RCC 7860 (cell line): ENCODE measurements at places on chromosomes 5 and 9.

DNA sequence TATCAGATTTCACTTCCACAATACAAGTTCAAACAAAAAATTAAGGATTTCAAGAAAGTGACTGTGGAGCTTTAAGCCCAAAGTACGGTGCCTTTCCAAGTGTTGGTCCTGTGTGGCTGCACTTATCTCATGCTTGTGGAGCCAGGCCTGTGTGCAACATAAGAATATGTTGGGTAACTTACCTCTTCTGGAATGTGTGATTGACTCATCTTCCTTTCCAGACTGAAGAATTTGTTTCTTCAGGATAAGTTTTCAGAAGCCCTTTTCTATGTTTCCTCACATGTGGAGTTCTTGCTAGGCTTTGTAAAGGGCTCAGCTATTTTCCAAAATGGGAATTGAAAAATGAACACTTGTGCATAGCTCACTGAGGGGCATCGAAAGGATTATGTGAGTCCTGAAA is 485.1 kb upstream of the PAPPA start:
- peak; percentile 81 for DNase-seq

DNA sequence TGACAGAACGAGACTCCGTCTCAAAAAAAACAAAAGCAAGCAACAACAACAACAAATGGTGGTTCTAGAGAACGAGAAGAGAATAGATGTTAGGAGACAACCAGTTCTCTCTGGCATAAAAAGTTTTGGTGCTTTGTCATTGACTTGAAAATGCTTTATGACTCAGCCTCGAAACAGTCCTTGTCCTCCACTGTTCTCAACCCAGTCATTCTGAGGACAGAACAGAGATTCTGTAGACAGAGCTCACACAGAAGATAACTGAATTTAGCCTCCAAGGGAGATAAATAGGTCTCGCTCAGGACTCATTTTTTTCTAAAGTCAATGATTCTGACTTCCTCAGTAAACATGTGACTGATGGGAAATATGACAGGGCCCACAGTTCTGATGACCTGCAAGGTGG is 76.0 kb upstream of the FSTL4 start:
- no peak for DNase-seq

DNA sequence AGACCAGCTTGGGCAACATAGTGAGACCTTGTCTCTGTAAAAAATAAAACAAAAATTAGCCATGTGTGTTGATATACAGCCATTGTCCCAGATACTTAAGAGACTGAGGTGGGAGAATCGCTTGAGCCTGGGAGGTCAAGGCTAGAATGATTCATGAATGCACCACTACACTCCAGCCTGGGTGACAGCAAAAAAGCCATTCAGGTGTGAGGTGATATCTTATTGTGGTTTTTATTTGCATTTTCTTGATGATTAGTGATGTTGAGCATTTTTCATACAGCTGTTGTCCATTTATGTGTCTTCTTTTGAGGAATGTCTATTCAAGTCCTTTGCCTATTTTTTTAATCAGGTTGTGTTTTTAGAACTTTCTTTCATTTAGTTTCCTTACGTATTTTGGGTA is 23.2 kb downstream of the MTAP start:
- no peak for DNase-seq

GRCh38 chr9:104850786-104851545 is 77.0 kb downstream of the ABCA1 start:
- DNase-seq: no peak

DNA sequence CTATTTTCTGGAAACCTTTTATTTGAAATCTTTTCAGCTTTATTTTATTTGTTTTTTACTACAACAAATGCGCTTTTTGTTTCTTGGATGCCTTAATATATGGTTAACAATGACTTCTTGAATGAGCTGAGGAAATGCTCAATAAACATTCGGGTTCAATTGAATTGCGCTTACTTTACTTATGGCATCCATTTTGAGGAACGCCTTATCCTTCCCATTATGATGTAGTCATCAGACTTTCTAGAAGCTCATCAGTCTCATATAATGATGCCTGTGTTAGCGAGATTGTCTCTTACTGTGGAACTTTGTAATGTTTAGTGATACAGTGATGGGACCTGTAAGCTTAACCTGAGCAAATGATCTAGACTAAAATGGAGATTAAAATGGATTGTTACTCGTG is 916 bp downstream of the SHLD3 start:
- DNase-seq: no peak

GRCh38 chr9:70065572-70065971 is 21.9 kb downstream of the MAMDC2 start:
- DNase-seq: no peak

- DNase-seq: peak; percentile 47
Measured at GRCh38 chr9:136808075-136808805, 492 bp downstream of the RABL6 start.
